ENCODE measurements at places on chromosomes 7 and 10.

- no peak for DNase-seq
Measured at GRCh38 chr10:102997998-102998397, 79.9 kb downstream of the CNNM2 start.

GRCh38 chr7:101602484-101603241 lies 26.4 kb downstream of the MYL10 start:
- DNase-seq = no peak

DNA sequence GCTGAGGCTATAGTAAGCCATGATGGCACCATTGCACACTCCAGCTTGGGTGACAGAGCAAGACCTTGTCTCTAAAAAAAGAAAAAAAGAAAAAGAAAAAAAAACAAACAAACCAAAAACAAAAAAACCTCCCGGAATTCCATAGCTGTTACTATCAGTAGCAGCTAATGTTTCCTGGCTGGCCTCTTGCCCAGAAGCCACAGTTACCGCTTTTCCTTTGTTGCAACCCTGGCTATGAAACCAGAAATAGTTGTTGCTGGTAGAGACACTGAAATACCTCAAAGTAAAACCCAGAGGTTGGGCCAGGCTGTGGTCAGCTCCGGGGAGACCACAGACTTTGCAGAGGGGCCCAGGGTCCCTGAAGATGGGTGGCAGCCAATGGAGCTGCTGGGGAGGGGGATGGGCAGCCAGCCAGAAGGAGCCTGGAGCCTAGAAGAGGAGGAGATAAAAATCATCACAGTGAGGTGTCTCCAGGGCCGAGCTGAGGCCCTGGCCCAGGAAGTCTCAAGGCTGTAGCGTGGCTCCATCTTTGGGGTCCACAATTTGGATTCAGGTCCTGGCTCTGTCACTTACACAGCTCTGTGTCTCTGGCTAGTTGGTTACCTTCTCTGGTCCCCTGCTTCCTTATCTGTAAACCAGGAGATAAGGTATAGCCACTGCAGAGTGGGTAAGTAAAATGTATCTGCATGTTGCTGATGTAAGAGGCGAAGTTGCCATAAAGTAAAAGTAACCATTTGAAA lies 3.4 kb upstream of the CHST12 start:
- DNase-seq = peak; percentile 98

DNA sequence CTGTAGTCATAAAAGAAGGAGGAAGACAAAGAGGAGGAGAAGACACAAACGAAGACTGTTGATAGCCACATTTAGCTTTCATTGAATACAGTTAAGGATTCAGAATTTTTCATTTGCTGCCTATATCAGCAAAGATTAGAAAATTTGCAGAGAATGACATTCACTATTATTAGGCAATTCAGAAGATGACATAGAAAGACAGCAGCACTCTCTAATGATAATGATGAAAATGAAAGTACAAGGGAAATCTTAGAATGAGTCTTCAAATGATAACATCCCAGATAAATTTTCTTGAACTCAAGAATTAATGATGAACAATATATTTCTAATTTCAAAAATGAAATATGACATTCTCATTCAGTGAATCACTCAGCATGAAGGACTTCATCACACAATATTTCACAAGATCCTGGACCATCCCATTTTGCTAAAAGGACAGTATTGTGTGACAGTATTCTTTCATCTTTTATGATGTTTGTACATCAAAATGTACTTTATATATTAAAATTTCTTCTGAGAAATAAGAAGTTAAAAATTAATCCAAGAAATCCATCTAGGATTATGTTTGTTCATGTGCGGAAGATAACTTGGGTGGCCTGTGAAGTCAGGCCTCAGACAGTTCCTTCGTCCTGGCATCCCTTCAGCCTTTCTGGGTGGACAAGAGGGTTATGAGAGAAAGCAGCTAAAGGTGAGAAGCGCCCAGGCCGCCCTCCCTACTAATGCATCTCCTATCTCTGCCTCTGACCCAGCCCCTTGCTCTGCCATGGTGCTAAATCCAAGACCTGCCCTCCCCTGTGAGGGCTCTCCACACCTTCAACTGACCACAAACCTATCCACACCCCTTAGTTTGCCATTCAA lies 47.4 kb upstream of the CAMK2B start:
- no peak for DNase-seq

DNA sequence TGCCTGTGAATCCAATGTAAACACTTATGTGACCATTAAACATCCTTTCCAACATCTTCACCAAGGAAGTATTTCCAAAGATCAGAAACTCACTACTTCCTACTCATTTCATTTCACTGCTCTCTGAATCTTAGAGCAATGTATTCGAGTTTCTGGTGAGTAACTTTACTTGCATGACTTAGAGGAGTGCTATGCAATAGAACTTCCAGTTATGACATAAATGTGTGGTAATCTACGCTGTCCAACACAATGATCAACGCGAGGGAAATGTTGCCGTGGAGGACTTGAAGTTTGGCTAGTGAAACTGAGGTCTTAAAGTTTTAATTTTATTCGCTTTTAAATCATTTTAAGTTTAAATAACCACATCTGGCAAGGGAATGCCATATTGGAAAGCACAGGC lies 1326.3 kb downstream of the XPNPEP1 start:
- DNase-seq = no peak

- no peak for DNase-seq
Measured at GRCh38 chr7:152759949-152760853, 649 bp downstream of the ACTR3B start.

GRCh38 chr7:92735707-92736106 lies 100.7 kb downstream of the CDK6 start:
- peak; percentile 80 for DNase-seq

DNA sequence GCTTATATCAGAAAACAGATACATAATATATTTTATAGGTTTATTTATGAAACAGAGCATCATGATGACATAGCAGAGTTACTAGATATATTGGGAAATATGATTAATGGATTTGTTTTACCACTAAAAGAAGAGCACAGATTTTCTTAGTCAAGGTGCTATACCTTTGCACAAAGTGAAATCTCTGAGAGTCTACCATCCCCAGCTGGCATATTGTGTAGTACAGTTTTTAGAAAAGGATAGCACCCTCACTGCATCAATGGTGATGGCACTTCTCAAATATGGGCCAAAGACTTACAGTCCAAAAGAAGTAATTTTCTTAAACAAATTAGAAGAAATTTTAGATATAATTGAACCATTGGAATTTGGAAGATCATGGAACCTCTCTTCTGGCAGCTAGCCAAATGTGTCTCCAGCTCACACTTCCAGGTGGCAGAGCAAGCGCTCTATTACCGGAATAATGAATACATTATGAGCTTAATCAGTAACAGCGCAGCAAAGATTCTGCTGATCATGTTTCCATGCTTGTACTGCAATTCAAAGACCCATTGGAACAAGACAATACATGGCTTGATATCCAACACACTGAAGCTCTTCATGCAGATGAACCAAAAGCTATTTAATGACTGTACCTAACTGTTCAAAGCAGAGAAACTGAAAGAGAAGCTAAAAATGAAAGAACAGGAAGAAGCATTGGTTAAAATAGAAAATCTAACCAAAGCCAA lies 21.9 kb upstream of the CREB3L2 start:
- DNase-seq = no peak

- no peak for DNase-seq
Measured at GRCh38 chr7:5631152-5631551, 150.3 kb downstream of the RNF216 start.

DNA sequence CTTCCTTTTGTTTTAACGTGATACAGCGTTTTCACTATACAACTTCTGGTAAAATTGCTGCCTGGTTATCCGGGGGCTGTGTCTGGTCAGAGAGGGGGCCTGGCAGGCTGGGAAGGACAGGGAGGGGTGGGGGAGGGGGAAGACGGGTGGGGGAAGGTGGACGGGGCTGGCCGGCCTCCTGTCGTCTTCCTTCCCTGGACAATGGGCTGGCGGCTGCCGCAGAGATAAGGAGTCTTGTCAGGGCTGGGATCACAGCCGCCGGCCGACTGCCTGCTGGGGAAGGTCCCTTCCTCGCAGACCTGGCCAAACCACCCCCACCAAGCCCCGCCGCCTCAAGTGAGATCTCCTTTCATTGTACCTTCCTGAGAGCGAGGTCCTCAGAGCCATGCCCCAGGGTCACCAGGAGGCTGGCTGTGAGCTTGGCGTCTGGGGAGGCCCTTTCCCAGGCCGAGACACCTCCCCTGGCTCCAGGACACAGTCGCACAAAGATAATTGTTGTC lies 151.2 kb upstream of the TNRC18 start:
- no peak for DNase-seq

GRCh38 chr10:88793712-88794299 lies 8.7 kb upstream of the LIPM start:
- DNase-seq = peak; percentile 15

GRCh38 chr10:79022565-79023230 lies 46.1 kb upstream of the ZMIZ1 start:
- DNase-seq = no peak

GRCh38 chr7:68971634-68972340 lies 626.5 kb upstream of the AUTS2 start:
- no peak for DNase-seq

DNA sequence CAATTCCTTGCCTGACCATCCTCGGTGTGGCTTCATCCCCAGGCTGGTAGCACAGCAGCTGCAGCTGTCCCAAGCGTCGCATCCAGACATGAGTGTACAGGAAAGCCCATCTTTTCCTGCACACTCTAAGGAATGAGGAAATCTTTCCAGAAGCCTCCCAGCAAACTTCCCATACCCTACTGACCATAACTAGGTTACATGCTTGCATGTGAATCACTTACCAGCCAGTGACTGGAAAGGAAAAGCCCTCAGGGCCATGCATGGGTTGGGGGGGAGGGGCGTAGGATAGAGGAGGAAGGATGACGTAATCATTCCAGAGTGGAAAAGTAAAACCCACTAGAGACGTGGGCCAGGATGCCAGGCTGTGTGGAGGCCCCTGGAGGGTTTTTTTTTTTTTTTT lies 18.9 kb upstream of the ZNF212 start:
- peak; percentile 11 for DNase-seq

DNA sequence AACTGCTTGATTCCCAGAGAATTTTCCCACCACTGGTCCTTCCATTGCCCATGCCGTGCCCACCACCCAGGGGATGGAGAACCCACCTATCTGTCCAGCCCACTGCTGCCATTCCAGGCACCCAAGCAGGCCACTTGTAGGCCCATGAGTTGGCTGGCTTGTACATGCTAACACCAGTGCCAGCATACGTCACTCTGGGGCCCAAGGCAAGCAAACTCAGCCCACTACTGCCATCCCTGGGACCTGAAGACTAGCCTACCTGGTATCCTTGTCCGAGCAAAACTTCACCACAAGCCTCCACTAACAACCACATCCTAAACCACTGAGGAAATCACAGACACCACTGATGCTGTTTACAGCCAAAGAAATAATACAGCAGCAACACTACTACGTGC lies 44.7 kb upstream of the CDK6 start:
- DNase-seq = no peak

DNA sequence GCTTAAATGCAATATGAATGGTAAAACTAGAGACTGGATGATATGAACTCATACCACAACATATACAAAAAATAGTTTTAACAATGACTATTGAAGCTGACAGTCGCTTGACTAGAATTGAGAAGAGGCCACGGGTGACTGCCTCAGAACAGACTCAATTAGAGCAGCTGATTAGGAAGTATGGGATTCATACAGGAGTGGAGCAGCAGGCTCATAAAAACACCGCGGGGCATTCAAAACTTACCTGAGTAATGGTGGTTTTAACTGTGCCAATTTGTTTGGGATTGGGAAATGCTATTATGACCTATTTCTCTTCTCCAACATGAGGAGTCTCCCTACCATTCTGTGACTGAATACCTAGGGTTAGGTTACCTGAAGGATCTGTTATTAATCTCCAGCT lies 2.1 kb downstream of the CADPS2 start:
- no peak for DNase-seq

- DNase-seq = peak; percentile 42
Measured at GRCh38 chr10:119250641-119251314, 43.4 kb downstream of the GRK5 start.

Measured in fibroblast of skin of left biceps (primary cell).